ENCODE measurements at places on chromosomes 12 and 14.
A peak's percentile ranks its signal among the peaks of the same experiment; 100 is the strongest.

DNA sequence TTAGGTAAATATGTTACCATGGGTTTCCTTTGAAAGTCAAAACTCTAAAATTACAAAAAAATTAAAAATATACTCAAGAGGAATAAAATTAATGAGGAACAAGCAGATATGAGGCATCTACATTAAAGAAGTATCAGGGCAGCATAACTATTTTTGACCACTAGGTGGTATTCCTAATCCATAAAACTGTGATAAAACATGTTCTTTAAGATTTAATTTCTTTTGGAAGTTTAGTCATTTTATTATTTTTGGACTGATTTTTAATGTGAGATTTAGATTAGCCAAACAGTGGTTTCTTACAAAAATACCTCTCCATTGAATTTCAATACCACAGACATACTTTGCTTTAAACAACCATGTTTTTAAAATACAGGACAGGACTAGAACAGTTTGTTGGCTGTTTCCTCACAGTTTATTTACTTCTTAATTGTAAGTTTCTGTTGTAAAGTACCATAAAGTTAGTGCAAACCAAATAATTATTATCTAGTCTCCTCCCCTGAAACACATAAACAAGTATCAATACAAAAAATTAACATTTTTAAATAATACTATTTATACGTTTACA is 49.8 kb downstream of the NTS start:
- DNase-seq, result peak; percentile 9

- DNase-seq, result no peak
These were observed 134.9 kb upstream of the FOXN3 start for GRCh38 chr14:89551955-89552354.

- no peak for DNase-seq
These were observed 80.5 kb upstream of the CAPRIN2 start for GRCh38 chr12:30835216-30835615.

DNA sequence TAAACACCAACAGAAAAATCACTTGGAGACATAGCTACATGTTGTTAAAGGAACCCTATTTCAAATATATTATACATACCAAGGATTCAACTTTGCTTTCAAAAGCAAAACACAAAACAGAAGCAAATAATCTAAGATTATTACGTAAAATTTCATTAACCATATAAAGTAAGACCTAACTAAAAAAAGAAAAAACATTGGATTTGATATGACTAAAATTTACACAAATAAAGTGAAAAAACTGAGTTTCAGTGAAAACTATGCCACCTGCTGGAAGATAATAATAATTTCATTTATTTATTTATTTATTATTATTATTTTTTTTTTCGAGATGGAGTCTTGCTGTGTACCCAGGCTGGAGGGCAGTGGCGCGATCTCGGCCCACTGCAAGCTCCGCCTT is 45.2 kb downstream of the WDHD1 start:
- DNase-seq, result no peak

DNA sequence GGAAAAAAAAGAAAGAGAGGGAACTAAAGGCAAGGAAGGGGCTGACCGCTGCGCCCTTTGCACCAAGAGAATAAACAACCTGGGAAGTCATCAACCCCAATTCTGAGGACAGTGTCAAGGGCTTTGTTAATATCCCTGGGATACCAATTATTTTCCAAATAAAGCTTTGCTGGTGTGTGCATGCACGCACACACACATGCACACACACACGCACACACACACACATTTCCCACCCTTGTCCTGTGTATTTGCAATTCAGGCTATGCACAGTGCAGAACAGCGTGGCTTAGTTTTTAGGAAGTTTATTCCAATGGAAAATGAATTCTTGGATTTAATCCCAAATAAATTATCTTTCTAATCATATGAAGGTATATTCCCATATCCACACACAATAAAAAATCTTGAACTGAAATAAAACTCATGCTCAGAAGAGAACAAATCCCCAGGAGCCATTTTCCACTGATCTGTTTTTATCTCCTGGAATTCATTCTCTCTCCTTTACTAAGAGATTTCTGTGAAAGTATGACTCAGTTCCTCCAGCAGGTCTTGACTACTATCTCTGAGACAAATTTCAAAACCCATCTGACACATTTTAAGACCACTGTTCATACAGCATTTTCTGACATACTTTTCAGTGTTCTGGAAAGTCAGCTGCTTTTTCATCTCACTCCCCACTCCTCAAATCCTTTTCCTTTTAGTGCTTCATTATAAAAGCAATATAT is 334.4 kb upstream of the ATP2B1 start:
- DNase-seq, result no peak

GRCh38 chr12:11633968-11634367 is 15.5 kb upstream of the ETV6 start:
- DNase-seq, result no peak

Data from hematopoietic multipotent progenitor cell (in vitro differentiated cells).